ENCODE measurements at places on chromosomes 5 and 9.

DNA sequence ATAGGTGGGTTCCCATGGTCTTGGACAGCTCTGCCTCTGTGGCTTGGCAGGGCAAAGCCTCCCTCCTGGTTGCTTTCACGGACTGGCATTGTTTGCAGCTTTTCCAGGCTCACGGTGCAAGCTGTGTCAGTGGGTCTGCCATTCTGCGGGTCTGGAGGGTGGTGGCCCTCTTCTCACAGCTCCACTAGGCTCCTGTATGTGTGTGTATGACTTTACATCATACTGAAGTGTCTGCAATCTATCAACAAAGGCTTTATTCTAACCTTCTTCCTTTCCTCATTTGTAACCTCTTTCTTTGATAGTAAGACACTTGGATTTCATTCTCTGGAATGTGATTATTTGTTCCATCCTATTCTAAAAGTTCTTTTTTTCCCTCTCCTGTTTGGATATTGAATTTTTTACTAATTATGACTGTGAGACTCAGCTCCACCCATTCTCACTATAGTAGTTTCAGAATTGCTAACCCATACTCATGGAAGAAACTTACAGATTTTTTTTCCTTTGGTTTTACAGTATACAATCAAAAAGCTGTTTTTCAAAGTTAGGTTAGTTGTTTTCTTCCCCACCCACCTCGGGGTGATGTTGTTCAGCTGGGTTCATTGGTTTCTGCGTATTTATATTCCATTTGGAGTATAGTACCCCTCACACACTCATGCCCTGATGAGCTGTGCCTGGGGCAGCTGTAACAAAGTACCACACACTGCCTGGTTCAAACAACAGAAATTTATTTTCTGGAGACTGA is 144.6 kb upstream of the OTULINL start:
- DNase-seq = no peak

- no peak for DNase-seq
Observed at GRCh38 chr9:118414676-118415075, 710.5 kb downstream of the TLR4 start.

DNA sequence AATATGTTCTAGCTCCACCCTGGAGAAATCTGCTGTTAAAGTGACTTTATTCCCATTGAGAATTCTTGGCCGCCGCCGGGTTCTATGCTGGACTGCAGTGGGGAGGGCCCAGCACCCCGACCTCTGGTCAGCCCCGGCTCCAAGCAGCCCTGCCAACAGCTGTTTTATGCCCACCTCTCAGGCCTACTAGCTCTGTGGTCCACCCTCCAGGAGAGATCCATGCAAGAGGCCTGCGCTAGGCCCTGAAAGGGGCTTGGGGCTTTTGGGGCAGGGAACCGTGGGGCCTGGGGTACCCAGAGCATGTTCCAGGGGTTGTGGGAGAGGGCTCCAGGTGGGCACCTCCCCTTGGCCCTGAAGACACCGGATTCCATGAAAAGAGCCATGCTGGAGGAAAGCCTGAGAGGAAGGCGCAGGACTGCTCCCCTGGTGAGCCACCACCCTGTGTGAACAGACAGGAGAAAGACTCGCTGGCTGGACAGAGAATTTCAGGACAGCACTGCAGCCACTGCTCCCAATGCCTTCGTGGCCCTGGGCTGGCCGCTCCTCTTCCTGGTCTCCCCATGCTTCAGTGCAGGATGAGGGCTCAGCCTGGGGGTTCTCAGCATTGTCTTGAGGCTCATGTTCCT is 44.6 kb upstream of the RUFY1 start:
- DNase-seq = no peak

DNA sequence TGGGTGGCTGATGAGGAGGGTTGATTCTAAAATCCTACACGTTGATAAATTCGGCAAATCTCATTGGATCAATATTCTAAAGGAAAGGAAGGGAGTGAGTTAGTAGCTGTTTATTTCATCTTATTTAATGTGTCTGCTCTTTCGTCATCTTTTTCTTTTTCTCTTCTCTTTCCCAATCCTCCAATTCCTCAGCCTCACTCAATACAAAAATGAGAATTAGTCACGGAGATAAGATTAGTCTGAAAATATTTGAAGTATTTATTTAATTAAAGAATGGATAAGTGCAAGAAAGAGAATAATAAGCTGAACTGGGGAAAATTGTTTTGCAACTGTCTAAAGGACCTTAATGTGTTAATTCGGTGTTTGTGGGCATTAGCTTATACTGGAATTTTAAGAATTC is 1095.1 kb downstream of the DTWD2 start:
- no peak for DNase-seq

GRCh38 chr9:96651626-96652025 is 3.5 kb downstream of the PRXL2C start:
- DNase-seq = no peak

- no peak for DNase-seq
Observed at GRCh38 chr5:134177369-134178095, 782 bp upstream of the SKP1 start.

Measured in stimulated activated CD8-positive, alpha-beta memory T cell treated with anti-CD3 and anti-CD28 coated beads, Interleukin-4, amount 100 ng/mL, for 48 hours (primary cell).